Stimulated activated naive B cell treated with anti-CD40 and anti-IgM and Interleukin-4, amounts not matched to agents 10 μg/mL and 1 μg/mL and 100 μg/mL, for 72 hours (primary cell): ENCODE measurements at places on chromosomes 6 and 20.

DNA sequence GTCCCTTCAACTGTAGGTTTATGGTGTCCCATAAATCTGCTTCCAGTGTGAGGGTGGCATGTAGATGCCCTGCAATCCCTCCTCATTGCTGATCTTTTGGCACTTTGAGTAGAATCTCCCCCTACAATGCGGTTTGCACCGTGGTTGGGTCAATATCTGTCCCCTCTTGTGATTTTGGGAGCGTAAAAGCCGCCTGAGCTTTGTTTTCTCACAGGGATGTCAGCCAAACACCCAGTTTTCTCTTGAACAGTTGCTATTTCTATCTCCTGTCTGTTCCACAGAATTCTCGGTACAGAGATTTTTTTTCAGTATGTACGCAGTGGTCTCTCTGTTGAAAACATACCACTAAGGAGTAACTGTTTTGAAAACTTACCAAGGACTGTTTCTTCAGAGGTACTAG is 21.8 kb downstream of the CDS2 start:
- no peak for DNase-seq

GRCh38 chr20:23601715-23602114 is 4.0 kb downstream of the CST9 start:
- DNase-seq: no peak

DNA sequence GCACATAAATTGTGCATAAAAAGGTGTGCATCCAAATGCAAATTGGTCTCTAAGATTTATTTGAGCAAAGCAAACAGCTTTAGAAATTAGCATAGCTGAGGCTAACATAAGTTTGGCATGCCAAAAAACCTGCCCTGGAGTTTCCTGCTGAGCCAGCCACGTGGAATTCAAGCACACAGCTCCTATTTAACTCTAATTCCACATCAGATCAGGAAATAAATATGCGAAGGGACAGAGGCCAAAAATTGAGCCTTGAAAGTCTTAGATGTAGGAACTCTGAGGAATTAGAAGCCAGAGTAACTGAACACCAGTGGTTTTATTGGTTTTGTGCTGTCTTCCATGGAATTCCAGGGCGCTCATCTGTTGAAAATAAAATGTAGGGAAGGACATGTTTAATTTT is 19.6 kb downstream of the SOBP start:
- DNase-seq: no peak

GRCh38 chr20:45467861-45468260 is 1.7 kb upstream of the WFDC2 start:
- no peak for DNase-seq

GRCh38 chr6:43736844-43737243 is 33.2 kb upstream of the VEGFA start:
- DNase-seq: no peak
